ENCODE measurements at places on chromosomes 3 and 15. TPM values are rescaled to one million over a fixed set of nuclear protein-coding genes. Genes with fewer than 3 reads are reported as not detected.

The CX3CR1 gene
- total RNA-seq, result not detected

The CCDC33 gene
- not detected for total RNA-seq

The RASGRP1 gene
- not detected for total RNA-seq

The ASB14 gene
- not detected for total RNA-seq

The HDC gene
- not detected for total RNA-seq

The PPCDC gene
- 12.5 TPM for total RNA-seq

The SLC12A1 gene
- total RNA-seq, result not detected

The GPR27 gene
- total RNA-seq, result 0.20 TPM

The MON1A gene
- 24.2 TPM for total RNA-seq

The PCSK6 gene
- total RNA-seq, result 3.7 TPM

The GJD2 gene
- total RNA-seq, result not detected

The CCRL2 gene
- not detected for total RNA-seq
